HFF-Myc (cell line): ENCODE measurements at places on chromosomes 5 and 9.
A peak's percentile ranks its signal among the peaks of the same experiment; 100 is the strongest.

DNA sequence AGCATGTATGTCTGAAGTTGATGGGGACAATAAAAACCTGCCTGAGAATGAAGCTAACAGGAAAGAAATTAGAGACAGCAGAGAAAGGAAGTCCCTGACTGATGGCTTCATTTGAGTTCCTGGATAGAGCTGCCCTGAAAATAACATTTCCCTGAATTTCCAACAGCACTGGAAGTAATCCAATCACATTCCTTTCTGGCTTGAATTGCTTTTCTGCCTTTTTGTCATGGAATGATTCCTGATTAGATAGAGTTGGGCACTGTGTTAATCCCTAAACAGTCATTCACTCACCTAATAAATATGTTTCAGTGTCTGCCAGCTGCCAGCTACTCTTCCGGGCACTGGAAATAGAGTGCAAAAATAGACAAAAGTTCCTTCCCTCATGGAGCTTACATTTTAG lies 30.0 kb upstream of the SH3RF2 start:
- DNase-seq, result no peak

GRCh38 chr9:33190021-33190705 lies 23.0 kb upstream of the B4GALT1 start:
- DNase-seq, result no peak

- DNase-seq, result peak; percentile 75
These were observed 351.1 kb upstream of the RIOK2 start for GRCh38 chr5:97534166-97534565.

DNA sequence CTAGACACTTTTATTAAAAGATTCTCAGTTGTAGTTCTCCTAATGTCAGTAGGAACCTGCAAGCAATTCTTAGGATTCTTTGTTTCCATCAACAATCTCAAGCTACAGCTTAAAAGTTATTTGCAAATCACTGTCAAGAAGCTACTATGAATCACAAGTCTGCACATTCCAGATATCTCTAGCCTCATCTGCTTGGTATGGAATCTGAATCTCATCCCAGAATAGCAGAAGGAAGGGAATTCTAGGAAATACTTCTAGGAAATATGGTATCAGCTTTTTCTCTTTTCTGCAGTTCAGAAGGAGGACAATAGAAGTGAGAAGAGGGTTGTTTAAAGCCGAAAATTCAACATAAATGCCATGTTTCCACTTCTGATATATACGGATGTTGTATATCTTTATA lies 792.2 kb upstream of the CDH9 start:
- no peak for DNase-seq

DNA sequence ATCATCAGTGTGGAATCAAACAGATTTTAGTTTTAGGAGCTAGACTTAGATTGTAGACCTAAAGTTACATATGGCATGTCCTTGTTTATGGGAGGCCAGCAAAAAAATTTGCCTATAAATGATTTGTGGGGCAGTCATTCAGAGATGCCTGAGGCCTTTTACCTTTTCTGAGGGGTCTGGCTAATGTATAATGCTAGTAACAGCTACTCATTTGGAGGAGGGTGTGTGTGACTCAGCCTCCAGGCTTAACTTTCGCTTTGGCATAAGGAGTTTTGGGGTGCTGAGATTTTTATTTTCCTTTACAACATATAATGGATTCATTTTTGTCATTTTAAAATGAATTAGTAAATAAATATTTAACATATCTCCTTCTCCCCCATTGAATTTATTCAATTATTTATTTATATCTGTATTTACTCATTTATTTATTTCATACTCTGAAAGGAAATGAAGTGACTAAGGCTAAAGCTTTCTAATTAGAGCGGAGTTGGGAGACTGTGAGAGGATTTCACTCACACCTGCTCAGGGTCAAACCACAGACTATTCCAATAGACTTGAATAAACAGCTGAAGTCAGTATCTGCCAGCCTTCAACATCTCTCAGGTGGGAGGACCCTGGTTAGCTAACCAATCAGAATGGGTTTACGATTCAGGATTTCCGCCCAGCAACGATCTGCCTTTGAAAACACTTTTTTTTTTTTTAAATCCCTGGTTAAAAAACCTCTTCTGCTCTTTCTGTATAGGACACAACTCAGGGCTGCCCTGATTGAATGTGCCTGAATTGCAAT lies 487.5 kb upstream of the SGCD start:
- DNase-seq, result no peak

GRCh38 chr9:71814815-71815214 lies 46.5 kb upstream of the CEMIP2 start:
- no peak for DNase-seq

DNA sequence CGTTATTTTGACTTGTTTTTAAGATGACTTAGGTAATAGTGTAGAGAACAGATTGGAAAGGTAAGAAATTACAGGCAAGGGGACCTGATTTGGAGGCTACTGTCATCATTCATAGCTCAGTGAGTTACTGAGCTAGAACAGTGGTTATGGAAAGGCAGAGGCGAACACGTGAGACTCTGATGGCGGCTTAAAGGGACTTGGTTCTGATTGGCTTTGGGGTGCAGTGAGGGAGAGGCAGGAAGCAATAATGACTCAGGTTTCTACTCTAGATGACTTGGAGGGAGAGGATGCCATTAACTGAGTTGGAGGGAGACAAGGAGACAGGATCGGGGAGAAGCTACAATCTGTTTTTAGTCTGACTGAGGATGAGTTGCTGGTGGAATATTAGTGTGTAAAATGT lies 3.0 kb downstream of the F2RL2 start:
- DNase-seq, result no peak

GRCh38 chr5:180647941-180648500 lies 1.4 kb downstream of the FLT4 start:
- DNase-seq, result no peak

DNA sequence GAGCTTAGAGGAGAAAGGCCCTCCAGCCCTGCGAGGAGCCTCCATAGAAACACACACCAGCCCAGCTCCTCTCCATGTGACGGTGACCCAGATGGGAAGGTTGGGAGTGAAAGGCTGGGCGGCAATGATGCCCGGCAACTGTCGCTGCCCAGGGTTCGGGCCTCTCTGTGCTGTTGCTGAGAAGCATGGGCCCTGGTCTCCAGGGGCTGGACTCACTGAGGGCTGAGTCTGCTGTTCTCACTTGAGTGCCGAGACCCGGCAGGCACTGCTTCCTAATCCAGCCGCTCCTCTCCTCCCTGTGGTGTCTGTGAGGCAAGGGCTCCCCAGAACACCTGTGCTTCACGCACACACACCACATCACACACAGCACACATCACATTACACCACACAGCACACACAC lies 493.6 kb downstream of the GADD45G start:
- DNase-seq, result no peak
